ENCODE measurements at places on chromosomes 6 and 20. TPM values are rescaled to one million over a fixed set of nuclear protein-coding genes. Genes with fewer than 3 reads are reported as not detected.

CCR6 gene
- polyA plus RNA-seq, result 0.70 TPM

MCCD1 gene
- 1.3 TPM for polyA plus RNA-seq

RCAN2 gene
- 6.9 TPM for polyA plus RNA-seq

KCNQ2 gene
- polyA plus RNA-seq, result 4.3 TPM

MMP24 gene
- 1.2 TPM for polyA plus RNA-seq

CDSN gene
- not detected for polyA plus RNA-seq

SLX4IP gene
- polyA plus RNA-seq, result 2.9 TPM

FAM8A1 gene
- polyA plus RNA-seq, result 16.2 TPM

- no peak for DNase-seq
Measured at GRCh38 chr20:63171991-63172390, 43.9 kb downstream of the YTHDF1 start.

- no peak for DNase-seq
Measured at GRCh38 chr6:98894810-98895209, 52.9 kb downstream of the FBXL4 start.

DNA sequence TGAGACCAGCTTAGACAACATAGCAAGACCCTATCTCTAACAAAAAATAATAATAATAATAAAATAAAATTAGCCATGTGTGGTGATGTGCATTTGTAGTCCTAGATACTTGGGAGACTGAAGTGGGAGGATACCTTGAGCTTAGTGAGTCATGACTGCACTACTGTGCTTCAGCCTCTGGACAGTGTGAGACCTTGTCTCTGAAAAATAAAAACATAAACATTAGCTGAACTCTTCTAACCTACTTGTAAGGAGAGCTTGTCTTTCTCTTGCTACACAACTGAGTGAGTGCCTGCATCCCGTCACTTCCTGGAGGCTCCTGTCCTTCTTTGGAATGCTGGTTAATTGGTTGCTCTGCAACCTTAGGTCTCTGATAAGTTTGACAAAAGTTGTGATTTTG is 5.1 kb upstream of the DBNDD2 start:
- no peak for DNase-seq

GRCh38 chr6:134624781-134625180 is 306.9 kb upstream of the SGK1 start:
- DNase-seq, result no peak

GRCh38 chr20:53660078-53660909 is 66.7 kb upstream of the ZNF217 start:
- DNase-seq, result no peak

DNA sequence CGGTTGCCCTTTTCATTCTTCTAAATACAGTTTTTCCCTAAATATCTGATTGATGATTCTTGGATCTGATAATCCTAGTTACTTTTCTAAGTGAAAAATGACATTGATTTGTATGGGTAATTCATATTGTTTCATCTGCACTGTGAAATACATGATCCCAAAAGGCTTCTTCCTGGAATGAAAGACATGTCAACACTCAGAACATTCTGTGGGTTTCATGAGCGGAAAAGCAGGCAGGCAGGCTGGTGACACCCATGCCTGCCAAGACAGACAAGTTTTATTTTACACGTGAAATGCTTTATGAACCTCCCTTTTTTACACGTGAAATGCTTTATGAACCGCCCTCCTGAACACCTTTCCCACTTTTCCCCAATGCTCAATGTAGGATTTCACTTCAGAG is 105.0 kb downstream of the PRKN start:
- DNase-seq, result no peak

GRCh38 chr6:120451508-120451907 is 882.8 kb downstream of the TBC1D32 start:
- no peak for DNase-seq

GRCh38 chr6:43887340-43887858 is 117.4 kb downstream of the VEGFA start:
- DNase-seq, result no peak

DNA sequence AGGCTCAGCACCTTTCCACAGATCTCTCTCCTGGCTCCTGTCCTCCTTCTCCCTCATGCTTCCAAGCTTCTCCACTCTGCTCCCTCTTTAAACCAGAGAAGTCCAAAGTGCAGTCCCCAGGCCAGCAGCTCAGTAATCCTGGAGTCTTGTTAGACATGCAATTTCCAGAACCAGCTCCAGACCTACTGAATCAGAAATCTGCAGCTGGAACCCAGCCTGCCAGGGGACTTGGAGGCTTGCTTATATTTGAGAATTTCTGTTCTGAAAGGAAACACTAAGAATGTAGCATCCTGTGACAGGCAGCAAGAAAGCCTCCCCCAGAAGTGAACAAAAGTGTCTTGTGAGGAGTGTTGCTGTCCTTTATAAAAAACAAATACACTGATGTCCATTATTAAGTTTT is 438.1 kb downstream of the BCKDHB start:
- DNase-seq, result peak; percentile 17

GRCh38 chr6:44868910-44869309 is 459.2 kb upstream of the RUNX2 start:
- no peak for DNase-seq

DNA sequence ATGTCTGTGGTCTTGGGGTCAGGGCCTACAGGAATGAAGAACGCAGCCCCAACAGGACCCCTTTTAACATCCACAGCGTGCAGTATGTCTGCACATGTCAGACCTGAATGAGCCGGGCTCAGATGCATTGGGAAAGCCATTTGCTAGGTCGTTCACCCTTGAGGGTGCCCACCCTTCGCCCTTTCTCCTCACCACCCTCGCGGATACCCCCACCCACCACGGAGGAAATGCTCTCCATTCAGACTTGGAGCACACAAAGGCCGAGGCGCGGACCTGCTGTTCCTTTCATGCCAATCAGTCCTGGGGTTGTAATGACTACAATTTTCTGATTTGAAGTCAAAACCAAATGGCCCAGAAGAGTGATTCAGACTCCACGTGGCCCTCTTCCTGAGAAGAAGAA is 62.7 kb downstream of the EDN3 start:
- DNase-seq, result no peak

- DNase-seq, result peak; percentile 23
Measured at GRCh38 chr20:18904624-18905023, 91.0 kb downstream of the SCP2D1 start.
